ENCODE measurements at places on chromosomes 5 and 9. TPM values are rescaled to one million over a fixed set of nuclear protein-coding genes. Genes with fewer than 3 reads are reported as not detected.

- no peak for DNase-seq
These were observed 1.6 kb upstream of the OXCT1 start for GRCh38 chr5:41871852-41872251.

DNA sequence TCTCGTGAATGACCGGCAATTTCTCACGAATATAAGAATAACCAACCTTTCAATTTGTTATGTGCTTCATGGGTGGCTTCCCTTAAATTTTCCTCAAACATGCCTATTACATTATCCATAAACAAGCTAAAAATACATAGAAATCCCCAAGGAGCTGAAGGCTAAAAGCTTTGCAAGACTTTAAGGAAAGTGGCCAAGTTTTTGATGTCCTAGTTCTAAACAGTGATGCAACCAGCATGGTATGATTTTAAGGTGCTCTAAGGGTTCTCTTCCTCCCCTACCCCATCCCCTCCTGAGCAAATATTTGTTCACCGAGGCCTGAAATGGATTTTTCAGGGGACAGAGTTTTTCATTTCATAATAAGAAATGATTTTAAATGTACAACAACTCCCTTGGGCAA, 79.8 kb downstream of the RGS7BP start:
- no peak for DNase-seq

DNA sequence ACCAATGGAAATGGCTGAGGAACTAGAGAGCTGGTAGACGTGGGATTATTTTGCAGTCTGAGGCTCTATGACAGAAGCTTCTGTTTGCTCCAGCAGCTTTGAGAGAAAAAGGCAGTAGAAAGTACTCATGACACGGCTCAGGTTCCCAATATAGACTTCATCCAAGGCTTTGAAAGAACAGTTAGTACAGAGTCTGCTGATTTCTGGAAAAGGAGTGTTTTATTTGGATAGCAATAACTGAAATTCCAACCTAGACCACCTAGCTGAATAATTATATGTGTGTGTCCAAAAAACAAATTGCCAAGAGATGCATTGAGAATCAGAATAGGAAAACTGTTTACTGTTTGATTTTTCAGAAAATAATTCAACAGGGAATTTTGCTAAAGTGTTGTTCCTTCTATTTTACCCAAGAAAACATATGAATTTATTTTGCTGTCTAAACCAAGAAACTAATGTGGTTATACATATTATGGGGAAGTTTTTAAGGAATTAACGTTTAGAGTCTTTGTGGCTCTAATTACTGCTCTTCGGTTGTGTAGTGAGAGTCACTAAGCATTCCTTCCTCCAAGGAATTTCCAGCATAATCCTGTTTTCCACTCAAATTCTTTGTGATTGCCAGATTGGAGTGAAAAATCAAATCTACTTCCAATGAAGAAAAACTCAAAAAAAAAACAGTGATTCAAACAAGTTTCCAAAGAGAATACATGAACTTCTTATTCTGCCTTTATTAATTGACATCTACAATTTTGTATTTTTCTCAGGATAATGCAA, 18.1 kb upstream of the MTX3 start:
- no peak for DNase-seq

DNA sequence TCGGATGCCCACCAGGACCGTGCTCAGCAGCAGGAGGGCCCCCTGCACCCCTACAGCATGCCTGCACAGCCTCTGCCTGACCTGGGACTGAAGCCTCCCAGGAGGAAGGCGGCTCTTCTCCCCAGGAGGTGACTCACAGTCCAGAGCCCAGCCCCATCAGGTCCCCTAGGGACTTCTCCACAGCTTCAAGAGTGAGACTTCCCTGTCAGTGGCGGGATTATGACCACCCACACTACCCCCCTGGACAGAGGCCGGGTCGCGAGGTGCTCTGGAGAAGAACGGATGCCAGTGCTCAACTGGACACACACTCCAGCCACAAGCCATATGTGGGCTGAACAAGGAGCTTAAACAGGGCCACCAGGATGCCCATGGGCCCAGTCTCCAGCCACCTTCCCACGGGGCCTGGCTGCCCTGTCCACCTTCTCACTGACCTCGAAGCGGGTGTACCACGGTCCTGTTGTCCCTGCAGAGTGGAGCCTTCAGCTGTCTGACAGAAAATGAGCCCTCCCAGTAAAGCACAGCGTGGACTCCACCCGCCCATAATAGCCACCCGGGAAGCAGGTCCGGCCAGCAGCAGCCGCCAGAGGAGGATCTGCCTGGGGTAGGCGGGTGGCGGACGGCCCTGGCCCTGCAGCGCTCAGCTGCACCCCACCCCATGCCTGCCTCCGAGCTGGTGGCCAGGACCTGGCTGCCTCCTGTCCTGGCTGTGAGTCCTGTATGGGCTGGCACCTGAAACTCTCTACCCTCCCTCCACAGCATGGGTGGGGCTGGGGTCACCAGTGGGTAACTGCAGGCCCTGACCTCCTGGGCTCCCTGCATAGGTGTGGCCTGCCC, 54.7 kb downstream of the SEMA4D start:
- no peak for DNase-seq

- no peak for DNase-seq
These were observed 25.2 kb upstream of the NREP start for GRCh38 chr5:111782216-111782615.

- no peak for DNase-seq
These were observed 186.7 kb downstream of the NR2F1-AS1 start for GRCh38 chr5:93394301-93394700.

- no peak for DNase-seq
These were observed 50.4 kb downstream of the CERT1 start for GRCh38 chr5:75460942-75461610.

DNA sequence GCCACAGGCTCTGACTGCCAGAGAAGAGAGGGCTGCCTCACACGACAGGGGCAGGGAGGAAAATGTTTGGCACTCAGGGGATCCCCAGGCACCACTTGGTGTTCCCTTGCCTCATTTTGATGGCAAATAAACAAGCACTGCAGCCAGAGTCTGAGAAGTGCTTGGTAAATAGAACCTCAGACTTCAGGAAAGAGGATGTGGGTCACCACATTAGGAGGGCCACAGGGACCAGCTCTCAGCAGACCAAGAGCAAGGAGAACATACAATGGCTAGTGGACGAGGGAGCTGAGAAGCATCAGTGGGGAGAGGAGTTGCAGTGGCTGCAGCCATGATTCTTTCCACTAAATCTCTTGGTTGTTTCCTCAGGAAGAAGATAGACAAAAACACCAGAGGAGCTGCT, 413.9 kb downstream of the GADD45G start:
- DNase-seq = no peak

GRCh38 chr5:82365026-82365425, 86.9 kb upstream of the RPS23 start:
- DNase-seq = no peak

Gene NUTM2F
- not detected for polyA plus RNA-seq

Gene PCA3
- polyA plus RNA-seq = 6.1 TPM

Gene FBN2
- 0.62 TPM for polyA plus RNA-seq

Gene NTRK2
- 7.7 TPM for polyA plus RNA-seq

Gene OR13C4
- not detected for polyA plus RNA-seq

Gene TUSC1
- 24.6 TPM for polyA plus RNA-seq

Gene HMHB1
- not detected for polyA plus RNA-seq

Gene INSYN2B
- 0.05 TPM for polyA plus RNA-seq

Gene FAM78A
- polyA plus RNA-seq = 1.9 TPM

Gene CCL28
- 0.68 TPM for polyA plus RNA-seq

Gene PCDHGC4
- 0.23 TPM for polyA plus RNA-seq

Data from urinary bladder (tissue), 4 donors.